ENCODE measurements at places on chromosomes 7 and 10. TPM values are rescaled to one million over a fixed set of nuclear protein-coding genes. Genes with fewer than 3 reads are reported as not detected.

The GPR15LG gene
- not detected for total RNA-seq

The RHOBTB1 gene
- total RNA-seq, result not detected

The PLAU gene
- not detected for total RNA-seq

DNA sequence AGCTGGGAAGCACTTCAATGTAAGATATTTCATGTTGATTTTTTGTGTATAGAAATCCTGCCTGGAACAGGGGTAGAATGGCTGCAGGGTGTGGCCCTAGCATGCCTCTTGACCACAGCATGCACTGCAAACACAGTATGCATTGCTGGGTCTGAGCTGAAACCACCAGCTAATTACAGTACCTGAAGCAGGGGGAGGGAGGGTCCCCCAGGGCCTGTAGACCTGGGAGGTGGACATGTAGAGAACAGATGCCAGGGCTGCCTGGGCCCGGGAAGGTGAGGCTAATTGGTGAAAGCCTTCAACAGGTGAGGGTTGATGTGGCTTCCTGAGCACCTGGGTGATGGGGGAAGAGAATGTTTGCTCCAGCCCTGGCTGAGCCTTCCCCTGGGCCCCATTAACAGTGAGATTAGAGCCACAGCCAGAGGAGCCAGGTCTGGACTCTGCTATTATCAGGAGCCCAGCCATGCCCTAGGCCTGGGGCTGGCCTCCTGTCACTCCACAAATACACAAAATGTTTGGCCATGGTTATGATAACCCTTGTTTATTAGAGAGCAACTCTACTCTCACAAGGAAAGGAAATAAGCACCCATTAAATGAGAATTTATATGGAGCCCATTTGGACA is 83.3 kb downstream of the PLXNA4 start:
- DNase-seq, result no peak
- peaks cover 26% of the 10 kb centered on the region for H3K4me1 ChIP-seq
- no peak overlapping the region for H3K4me3 ChIP-seq
- H3K27me3 ChIP-seq, result no peaks in the 10 kb centered on the region

- H3K4me1 ChIP-seq, result no peaks in the 10 kb centered on the region
- H3K27ac ChIP-seq, result no peak overlapping the region
- no peaks in the 10 kb centered on the region for H3K27me3 ChIP-seq
- DNase-seq, result no peak
- H3K36me3 ChIP-seq, result no peaks in the 10 kb centered on the region
These were observed 151.1 kb upstream of the CACNA2D1 start for GRCh38 chr7:82594665-82595064.

DNA sequence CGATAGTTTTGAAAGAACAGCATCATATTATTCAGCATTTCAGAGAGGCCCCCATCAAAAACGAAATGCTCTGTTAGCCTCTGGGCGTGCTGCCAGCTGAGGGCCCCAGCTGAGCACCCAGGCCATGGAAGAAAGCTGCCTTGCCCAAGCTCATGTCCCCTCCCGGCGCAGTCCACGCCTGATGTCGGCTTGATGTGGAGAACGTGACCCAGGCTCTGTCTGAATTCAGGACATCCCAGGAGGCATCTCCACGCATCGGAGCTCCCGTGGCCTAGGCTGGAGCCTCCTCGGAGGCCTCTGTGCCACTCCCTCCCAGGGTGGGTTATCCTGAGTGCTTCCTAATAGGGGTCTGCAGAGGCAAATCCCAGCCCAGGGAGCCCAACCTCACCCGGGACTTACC is 218.3 kb upstream of the AKR1E2 start:
- no peak overlapping the region for H3K4me3 ChIP-seq
- H3K27ac ChIP-seq, result no peak overlapping the region
- DNase-seq, result no peak
- H3K36me3 ChIP-seq, result no peaks in the 10 kb centered on the region

- no peaks in the 10 kb centered on the region for H3K27me3 ChIP-seq
- no peaks in the 10 kb centered on the region for H3K4me1 ChIP-seq
- no peak overlapping the region for H3K4me3 ChIP-seq
- no peak overlapping the region for H3K27ac ChIP-seq
- no peaks in the 10 kb centered on the region for H3K36me3 ChIP-seq
These were observed 97.2 kb upstream of the DKK1 start for GRCh38 chr10:52216852-52217251.

DNA sequence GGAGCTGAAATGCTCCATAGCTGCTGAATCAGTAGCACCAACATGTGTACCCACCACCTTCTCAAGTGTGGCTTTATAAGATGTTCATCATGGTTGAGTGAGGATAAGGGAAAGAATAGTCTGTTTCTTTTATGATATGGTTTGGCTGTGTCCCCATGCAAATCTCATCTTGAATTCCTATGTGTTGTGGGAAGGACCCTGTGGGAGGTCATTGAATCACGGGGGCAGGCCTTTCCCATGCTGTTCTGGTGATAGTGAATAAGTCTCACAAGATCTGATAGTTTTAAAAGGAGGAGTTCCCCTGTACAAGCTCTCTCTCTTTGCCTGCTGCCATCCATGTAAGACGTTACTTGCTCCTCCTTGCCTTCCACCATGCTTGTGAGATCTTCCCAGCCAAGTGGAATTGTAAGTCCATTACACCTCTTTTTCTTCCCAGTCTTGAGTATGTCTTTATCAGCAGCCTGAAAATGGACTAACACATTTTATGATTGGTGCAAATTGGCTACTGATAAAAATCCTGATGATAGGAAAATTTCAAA is 799.9 kb downstream of the TNS3 start:
- no peaks in the 10 kb centered on the region for H3K27me3 ChIP-seq
- no peaks in the 10 kb centered on the region for H3K36me3 ChIP-seq
- DNase-seq, result no peak
- no peak overlapping the region for H3K27ac ChIP-seq
- H3K4me3 ChIP-seq, result no peak overlapping the region

GRCh38 chr7:134187893-134188292 is 60.8 kb downstream of the LRGUK start:
- peaks cover 7% of the 10 kb centered on the region for H3K27me3 ChIP-seq
- H3K4me1 ChIP-seq, result no peaks in the 10 kb centered on the region
- no peaks in the 10 kb centered on the region for H3K36me3 ChIP-seq
- H3K27ac ChIP-seq, result no peak overlapping the region

DNA sequence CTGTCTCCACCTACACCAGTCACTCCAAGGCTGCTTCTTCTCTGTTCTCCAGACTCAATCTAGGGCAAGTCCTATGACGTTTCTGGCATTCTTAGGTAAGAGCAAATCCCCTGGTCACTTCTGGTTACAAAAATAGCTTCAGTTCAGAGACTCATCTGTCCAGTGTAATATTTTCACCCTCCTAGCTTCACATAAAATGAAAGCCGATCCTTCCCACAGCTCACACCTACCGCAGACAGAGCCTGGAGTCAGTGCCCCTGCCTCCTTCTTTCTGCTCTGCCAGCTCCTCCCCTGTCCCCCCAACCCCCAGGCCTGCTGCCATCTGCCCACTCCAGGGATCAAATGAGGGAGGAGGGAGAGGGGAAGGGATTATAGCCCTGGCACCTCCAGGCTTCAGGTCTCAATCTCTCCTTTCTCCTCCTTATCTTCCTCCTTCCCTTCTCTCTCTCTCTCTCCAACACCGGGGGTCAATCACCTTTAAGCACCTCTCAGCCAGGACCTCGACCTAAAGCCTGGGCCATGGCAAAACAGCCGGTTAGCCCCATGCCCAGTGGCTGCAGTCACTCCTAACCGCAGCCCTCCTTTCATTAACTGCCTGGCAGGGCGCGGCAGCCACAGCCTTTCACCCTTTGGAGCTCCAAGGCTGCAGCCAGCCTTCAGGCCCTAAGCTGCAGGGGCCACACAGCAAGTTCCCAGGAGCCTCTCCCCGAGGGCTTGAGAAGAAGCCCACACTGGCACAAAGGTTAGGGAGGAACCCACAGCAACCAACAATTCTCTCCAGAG is 292.6 kb upstream of the MGMT start:
- no peaks in the 10 kb centered on the region for H3K4me1 ChIP-seq
- DNase-seq, result no peak
- no peaks in the 10 kb centered on the region for H3K36me3 ChIP-seq

DNA sequence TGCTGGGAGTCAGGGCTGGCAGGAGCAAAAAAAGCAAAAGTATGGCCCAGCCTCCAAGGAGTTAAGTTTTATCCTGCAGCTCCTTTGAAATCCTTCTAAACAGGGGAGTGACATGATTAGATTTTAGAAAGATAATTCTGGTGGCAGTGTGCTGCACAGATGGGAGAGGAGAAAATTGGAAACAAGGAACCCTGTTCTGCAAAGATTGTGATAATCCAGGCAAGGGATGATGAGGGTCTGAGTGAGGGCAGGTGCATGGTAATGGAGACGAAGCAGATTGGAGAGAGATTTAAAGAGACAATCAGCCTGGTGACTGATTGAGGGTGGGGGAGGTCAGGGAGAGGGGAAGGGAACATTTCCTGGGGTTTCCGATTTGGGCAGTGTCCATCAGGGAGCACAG is 444.7 kb upstream of the PODXL start:
- no peak overlapping the region for H3K4me3 ChIP-seq
- H3K36me3 ChIP-seq, result no peaks in the 10 kb centered on the region
- no peak overlapping the region for H3K27ac ChIP-seq
- H3K27me3 ChIP-seq, result no peaks in the 10 kb centered on the region
- H3K4me1 ChIP-seq, result no peaks in the 10 kb centered on the region

- H3K27me3 ChIP-seq, result peaks cover 3% of the 10 kb centered on the region
- no peak overlapping the region for H3K4me3 ChIP-seq
- no peaks in the 10 kb centered on the region for H3K4me1 ChIP-seq
- H3K36me3 ChIP-seq, result no peaks in the 10 kb centered on the region
- no peak for DNase-seq
- no peak overlapping the region for H3K27ac ChIP-seq
These were observed 123.6 kb downstream of the RNLS start for GRCh38 chr10:88459530-88459929.

DNA sequence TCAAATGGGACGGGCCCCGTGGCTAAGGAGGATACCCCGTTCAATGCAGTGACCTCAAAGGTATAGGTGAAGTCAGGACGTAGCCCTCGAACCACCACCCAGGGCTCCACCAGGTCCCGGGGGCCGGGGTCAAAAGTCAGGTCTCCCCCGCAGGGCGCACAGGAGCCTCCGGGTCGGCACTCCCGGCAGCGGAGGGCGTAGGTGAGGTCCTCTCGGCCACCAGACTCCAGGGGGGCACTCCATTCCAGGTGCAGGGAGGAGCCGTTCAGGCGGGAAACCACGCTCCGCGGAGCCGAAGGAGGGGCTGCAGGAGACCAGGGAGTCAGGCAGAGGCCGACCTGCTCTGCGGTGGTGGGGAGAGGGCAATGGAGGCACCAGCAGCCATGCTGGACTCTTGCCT is 7.7 kb downstream of the EPHB4 start:
- DNase-seq, result no peak
- no peak overlapping the region for H3K4me3 ChIP-seq
- no peaks in the 10 kb centered on the region for H3K27me3 ChIP-seq

DNA sequence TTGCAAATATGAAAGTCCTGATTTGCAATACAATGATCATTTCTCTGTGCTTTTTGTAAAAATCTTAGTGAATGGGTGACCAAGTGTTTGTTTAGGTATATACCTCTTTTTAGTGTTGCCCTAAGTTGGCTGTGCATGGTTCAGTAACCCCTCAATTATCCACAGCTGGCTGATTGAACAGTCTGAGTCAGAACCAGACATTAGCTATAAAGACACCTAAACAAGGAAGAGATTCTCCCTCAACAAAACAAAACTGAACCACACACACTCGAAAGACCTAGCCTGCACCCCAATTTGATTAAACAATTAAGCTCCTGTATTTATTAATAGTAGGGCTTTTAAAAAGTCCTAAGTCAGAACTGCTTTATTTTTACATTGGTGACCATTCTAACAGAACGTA is 2.8 kb downstream of the RSBN1L start:
- peak overlapping the region; percentile 99 for H3K4me3 ChIP-seq
- H3K36me3 ChIP-seq, result peaks cover 6% of the 10 kb centered on the region
- no peak for DNase-seq
- peaks cover 40% of the 10 kb centered on the region for H3K4me1 ChIP-seq
- no peaks in the 10 kb centered on the region for H3K27me3 ChIP-seq
- peak overlapping the region; percentile 96 for H3K27ac ChIP-seq

- no peak overlapping the region for H3K27ac ChIP-seq
- H3K27me3 ChIP-seq, result no peaks in the 10 kb centered on the region
- no peaks in the 10 kb centered on the region for H3K4me1 ChIP-seq
- no peaks in the 10 kb centered on the region for H3K36me3 ChIP-seq
- no peak for DNase-seq
These were observed 73.8 kb downstream of the LRGUK start for GRCh38 chr7:134200970-134201369.

- H3K36me3 ChIP-seq, result peaks cover 6% of the 10 kb centered on the region
- peaks cover 6% of the 10 kb centered on the region for H3K27me3 ChIP-seq
- DNase-seq, result no peak
- peaks cover 30% of the 10 kb centered on the region for H3K4me1 ChIP-seq
- H3K27ac ChIP-seq, result peak overlapping the region; percentile 93
These were observed 846 bp downstream of the DNAJC1 start for GRCh38 chr10:22002591-22003176.

DNA sequence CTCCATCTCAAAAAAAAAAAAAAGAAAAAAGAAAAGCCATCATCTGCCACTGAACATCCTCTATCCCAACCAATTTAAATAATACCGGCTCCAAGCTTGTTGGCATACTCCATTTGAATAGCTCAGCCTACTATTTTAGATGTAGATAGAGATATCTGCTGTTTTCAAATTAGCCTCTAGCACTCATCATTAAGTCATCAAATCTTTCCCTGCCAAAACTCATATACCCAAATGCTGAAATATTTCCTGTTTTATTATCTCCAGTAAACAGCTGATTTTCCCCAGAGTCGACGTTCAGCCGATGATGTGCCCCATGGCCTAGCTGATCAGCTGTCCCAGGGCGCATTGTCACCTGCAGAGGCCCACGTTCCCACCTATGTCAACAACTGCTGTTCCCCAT is 34.5 kb upstream of the FRMD4A start:
- H3K36me3 ChIP-seq, result no peaks in the 10 kb centered on the region
- peaks cover 38% of the 10 kb centered on the region for H3K27me3 ChIP-seq
- no peak for DNase-seq
- H3K4me1 ChIP-seq, result no peaks in the 10 kb centered on the region
- H3K4me3 ChIP-seq, result no peak overlapping the region
- H3K27ac ChIP-seq, result no peak overlapping the region

GRCh38 chr7:106952658-106953231 is 87.7 kb downstream of the PIK3CG start:
- no peak overlapping the region for H3K4me3 ChIP-seq
- H3K27me3 ChIP-seq, result peaks cover 8% of the 10 kb centered on the region
- no peak overlapping the region for H3K27ac ChIP-seq
- DNase-seq, result no peak

DNA sequence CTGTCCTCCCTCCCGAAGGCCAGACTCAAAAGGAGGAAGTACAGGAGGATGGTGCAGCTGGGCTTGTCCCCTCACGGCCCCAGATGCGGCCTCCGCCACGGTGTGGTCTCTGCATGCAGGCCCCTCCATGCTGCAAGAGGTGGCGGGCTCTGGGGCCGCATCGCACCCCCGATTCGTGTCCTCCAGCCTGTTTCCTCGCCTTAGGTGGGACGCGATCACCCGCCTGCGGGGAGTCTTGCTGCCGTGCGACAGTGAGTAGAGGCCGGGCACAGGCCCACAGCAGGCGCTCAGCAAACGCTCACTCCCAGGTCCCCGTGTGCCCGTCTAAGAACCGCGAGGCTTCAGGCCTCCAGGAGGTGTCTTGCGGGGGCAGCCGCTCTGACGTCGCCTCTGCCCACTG is 13.9 kb upstream of the FAM20C start:
- no peak for DNase-seq
- no peak overlapping the region for H3K27ac ChIP-seq
- no peaks in the 10 kb centered on the region for H3K27me3 ChIP-seq

All from natural killer cell treated with Interleukin-12 subunit alpha and Interleukin-12 subunit beta and Interleukin-15 and Interleukin-18, amount 100 ng/mL, for 72 hours (primary cell).